ENCODE measurements at places on chromosomes 4 and X. TPM values are rescaled to one million over a fixed set of nuclear protein-coding genes. Genes with fewer than 3 reads are reported as not detected.

The IL3RA gene
- total RNA-seq: 1.6 TPM

The CT45A2 gene
- not detected for total RNA-seq

The RHOH gene
- not detected for total RNA-seq

The DUX4 gene
- not detected for total RNA-seq

The CCSER1 gene
- total RNA-seq: 21.8 TPM

The MXD4 gene
- total RNA-seq: 56.7 TPM

The ASB5 gene
- total RNA-seq: 0.10 TPM

The MED28 gene
- 17.6 TPM for total RNA-seq

The CENPVL3 gene
- 0.28 TPM for total RNA-seq

The SRP72 gene
- total RNA-seq: 59.8 TPM

GRCh38 chr4:139655116-139655515, 10.5 kb upstream of the MGST2 start:
- no peaks in the 10 kb centered on the region for H3K36me3 ChIP-seq
- DNase-seq: peak; percentile 54
- no peak overlapping the region for H3K4me3 ChIP-seq
- no peaks in the 10 kb centered on the region for H3K27me3 ChIP-seq
- H3K27ac ChIP-seq: no peak overlapping the region

DNA sequence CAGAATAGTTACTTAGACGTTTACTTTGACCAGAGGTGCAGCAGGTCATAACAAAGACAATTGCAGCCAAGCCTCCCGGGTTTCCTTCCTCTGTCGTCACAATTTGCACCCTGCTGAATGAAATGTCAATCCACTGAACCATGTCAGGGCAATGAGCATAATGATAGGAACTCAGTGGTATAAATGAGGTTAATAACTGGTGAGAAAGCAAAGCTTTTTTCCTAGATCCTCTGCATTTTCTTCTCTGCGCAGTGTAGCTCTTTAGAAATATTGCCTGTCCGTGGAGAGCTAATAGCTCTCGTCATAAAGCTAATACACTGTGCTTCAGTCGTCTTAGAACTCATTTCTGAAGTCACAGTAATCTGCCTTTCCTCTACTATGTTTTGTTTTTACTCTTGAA, 1960.1 kb upstream of the ADGRL3 start:
- no peak overlapping the region for H3K4me3 ChIP-seq
- no peak overlapping the region for H3K27ac ChIP-seq
- no peaks in the 10 kb centered on the region for H3K4me1 ChIP-seq
- no peaks in the 10 kb centered on the region for H3K27me3 ChIP-seq
- no peaks in the 10 kb centered on the region for H3K36me3 ChIP-seq

DNA sequence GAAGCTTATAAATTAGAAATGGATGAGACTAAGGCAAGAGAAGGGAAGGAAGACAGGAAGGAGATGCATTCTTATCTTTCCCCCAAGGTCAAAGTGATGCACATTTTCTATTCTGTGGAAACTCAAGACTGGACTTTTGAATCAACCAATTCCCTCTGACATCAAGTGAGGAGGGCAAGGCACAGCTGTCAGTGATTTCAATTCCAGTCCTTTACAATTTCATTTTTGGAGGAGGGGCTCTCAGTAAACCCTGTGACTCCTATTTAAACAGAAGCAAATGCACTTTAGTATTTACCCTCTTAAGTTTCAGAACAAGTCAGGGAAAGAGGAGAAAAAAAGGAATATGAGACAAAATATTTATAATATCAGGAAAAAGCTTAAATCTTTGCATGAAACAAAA, 134.0 kb downstream of the MGST2 start:
- H3K27ac ChIP-seq: peak overlapping the region; percentile 58
- DNase-seq: no peak
- no peak overlapping the region for H3K4me3 ChIP-seq
- H3K4me1 ChIP-seq: peaks cover 18% of the 10 kb centered on the region
- H3K27me3 ChIP-seq: no peaks in the 10 kb centered on the region

GRCh38 chr4:126956184-126956897, 676.4 kb upstream of the INTU start:
- DNase-seq: no peak
- H3K36me3 ChIP-seq: no peaks in the 10 kb centered on the region
- no peak overlapping the region for H3K27ac ChIP-seq
- no peaks in the 10 kb centered on the region for H3K27me3 ChIP-seq
- no peaks in the 10 kb centered on the region for H3K4me1 ChIP-seq
- no peak overlapping the region for H3K4me3 ChIP-seq

GRCh38 chr4:126375462-126376054, 1060.8 kb downstream of the FAT4 start:
- H3K4me1 ChIP-seq: no peaks in the 10 kb centered on the region
- no peaks in the 10 kb centered on the region for H3K27me3 ChIP-seq
- H3K36me3 ChIP-seq: no peaks in the 10 kb centered on the region
- no peak overlapping the region for H3K27ac ChIP-seq
- no peak overlapping the region for H3K4me3 ChIP-seq
- DNase-seq: no peak

GRCh38 chr4:39846120-39846519, 131.6 kb downstream of the PDS5A start:
- H3K4me3 ChIP-seq: no peak overlapping the region
- DNase-seq: no peak
- H3K27me3 ChIP-seq: no peaks in the 10 kb centered on the region
- no peaks in the 10 kb centered on the region for H3K36me3 ChIP-seq
- peaks cover 7% of the 10 kb centered on the region for H3K4me1 ChIP-seq

- H3K4me1 ChIP-seq: no peaks in the 10 kb centered on the region
- H3K36me3 ChIP-seq: no peaks in the 10 kb centered on the region
- no peak overlapping the region for H3K4me3 ChIP-seq
- H3K27ac ChIP-seq: no peak overlapping the region
Measured at GRCh38 chrX:5220421-5220820, 1008.2 kb downstream of the NLGN4X start.

DNA sequence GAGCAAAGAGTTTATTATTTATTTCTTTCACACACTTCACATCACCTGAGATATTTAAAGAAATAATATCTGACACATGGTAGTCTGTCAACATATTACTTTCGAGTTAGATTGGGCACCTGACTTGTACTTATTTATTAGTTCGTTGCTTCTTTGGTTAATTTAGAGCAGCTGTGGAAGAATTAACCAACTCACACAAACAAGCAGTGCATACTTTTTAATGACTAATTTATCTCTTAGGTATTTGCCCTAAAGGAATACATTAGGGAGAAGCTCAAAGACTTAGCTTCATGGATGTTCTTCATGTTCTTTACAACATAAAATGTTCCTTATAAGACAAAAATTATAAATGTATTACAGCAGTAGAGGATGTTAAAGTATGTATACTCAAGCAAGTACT, 242.9 kb downstream of the ARHGAP24 start:
- no peak overlapping the region for H3K27ac ChIP-seq
- DNase-seq: no peak
- no peaks in the 10 kb centered on the region for H3K36me3 ChIP-seq
- H3K4me3 ChIP-seq: no peak overlapping the region
- H3K4me1 ChIP-seq: no peaks in the 10 kb centered on the region

DNA sequence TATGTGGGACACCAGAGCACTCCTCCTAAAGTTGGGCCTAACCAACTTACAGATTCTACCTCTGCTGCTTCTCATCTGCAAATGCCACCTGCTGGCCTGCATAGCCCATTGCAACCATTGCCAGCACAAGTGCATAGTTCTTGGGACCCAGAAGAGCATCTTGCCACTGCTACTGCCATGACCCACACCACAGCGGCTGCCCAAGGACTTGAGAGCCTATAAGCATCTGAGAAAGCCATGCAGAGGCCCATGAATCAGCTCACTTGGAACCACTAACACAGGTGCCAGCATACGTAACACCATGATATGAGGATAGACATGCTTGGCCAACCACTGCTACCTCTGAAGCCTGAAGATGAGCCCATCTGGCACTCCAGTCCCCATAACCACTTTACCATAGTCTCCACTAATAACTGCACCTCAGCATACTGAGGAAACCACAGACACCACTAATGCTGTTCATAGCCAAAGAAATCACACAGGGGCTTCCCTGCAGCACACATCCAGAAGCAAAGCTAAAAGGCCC, 258.1 kb upstream of the AGTR2 start:
- no peak for DNase-seq
- no peaks in the 10 kb centered on the region for H3K36me3 ChIP-seq
- H3K27me3 ChIP-seq: no peaks in the 10 kb centered on the region
- H3K4me3 ChIP-seq: no peak overlapping the region
- no peak overlapping the region for H3K27ac ChIP-seq

All from hepatocyte (in vitro differentiated cells).